Activated CD4-positive, alpha-beta T cell treated with anti-CD3 and anti-CD28 coated beads for 48 hours (primary cell): ENCODE measurements at places on chromosomes 6 and 20.

DNA sequence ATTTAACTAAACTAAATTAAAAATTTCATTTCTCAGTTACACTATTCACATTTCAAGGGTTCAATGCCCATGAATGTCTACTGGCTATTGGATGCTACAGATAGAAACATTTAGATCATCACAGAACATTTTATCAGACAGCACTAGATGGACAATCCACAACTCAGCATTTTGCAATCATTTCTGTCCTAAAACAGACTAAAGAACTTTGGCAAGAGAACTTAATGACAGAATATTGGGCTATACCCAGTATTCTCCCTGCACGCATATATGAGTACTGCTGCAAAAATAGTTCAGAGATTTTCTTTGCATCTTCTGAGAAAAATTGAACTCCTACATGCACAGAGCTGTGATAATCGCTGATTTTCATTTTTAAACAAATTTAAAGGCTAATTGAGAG, 36.1 kb upstream of the FBXO30 start:
- no peak for DNase-seq

- no peak for DNase-seq
These were observed 1460.0 kb upstream of the ADGRB3 start for GRCh38 chr6:67175101-67175500.

DNA sequence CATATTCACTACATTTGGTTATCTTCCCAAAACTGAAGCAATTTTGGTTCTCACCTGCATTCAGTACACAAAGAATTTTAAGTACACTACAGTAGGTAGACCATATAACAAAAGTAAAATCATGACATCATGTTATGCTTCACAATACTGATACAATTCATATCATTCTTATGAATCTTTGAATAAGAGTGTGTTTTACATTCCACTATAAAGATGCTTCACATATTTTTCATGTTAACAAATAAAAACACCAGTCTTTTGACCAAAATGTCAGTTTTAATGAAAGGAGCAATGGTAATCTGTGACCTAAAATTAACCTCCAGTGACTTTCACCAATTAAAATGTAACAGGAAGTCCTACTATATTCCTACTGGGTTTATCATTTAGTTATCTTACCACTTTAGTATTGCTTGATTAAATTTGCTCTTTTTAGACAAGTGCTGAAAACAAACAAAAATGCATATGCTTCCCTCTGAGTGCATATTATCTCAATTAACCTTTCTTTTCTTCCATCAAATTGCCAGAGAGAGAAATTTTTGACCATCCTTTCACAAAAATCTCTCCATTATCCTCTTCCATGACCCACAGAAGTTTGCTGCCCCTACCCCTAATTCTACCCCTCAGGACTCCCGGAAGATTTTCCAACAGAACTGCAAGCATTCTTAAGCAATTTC, 49.3 kb downstream of the PHIP start:
- no peak for DNase-seq

- no peak for DNase-seq
These were observed 497.1 kb downstream of the CD83 start for GRCh38 chr6:14614631-14615030.
